ENCODE measurements at places on chromosomes 7 and 10. TPM values are rescaled to one million over a fixed set of nuclear protein-coding genes. Genes with fewer than 3 reads are reported as not detected.

- H3K4me1 ChIP-seq = peaks cover 1% of the 10 kb centered on the region
- DNase-seq = no peak
- no peaks in the 10 kb centered on the region for H3K27me3 ChIP-seq
- H3K36me3 ChIP-seq = no peaks in the 10 kb centered on the region
- H3K27ac ChIP-seq = peak overlapping the region; percentile 85
Measured at GRCh38 chr7:40536421-40536820, 401.6 kb downstream of the SUGCT start.

- no peak overlapping the region for H3K4me3 ChIP-seq
- H3K27ac ChIP-seq = no peak overlapping the region
- no peaks in the 10 kb centered on the region for H3K4me1 ChIP-seq
- DNase-seq = no peak
Measured at GRCh38 chr7:108486291-108486966, 30.2 kb upstream of the NRCAM start.

GRCh38 chr10:129908406-129908805, 55.7 kb downstream of the EBF3 start:
- no peak for DNase-seq
- H3K36me3 ChIP-seq = no peaks in the 10 kb centered on the region
- H3K27ac ChIP-seq = no peak overlapping the region
- no peaks in the 10 kb centered on the region for H3K4me1 ChIP-seq
- H3K4me3 ChIP-seq = no peak overlapping the region
- no peaks in the 10 kb centered on the region for H3K27me3 ChIP-seq

GRCh38 chr7:147640821-147641220, 949.7 kb upstream of the C7orf33 start:
- no peak for DNase-seq
- no peak overlapping the region for H3K4me3 ChIP-seq
- H3K27me3 ChIP-seq = no peaks in the 10 kb centered on the region
- no peak overlapping the region for H3K27ac ChIP-seq
- no peaks in the 10 kb centered on the region for H3K4me1 ChIP-seq

GCK gene
- 1.9 TPM for total RNA-seq

Measured in aorta (tissue), 5 donors.